ENCODE measurements at places on chromosomes 1 and 21.

GRCh38 chr1:12473596-12474362, 144.2 kb downstream of the DHRS3 start:
- no peak for DNase-seq

DNA sequence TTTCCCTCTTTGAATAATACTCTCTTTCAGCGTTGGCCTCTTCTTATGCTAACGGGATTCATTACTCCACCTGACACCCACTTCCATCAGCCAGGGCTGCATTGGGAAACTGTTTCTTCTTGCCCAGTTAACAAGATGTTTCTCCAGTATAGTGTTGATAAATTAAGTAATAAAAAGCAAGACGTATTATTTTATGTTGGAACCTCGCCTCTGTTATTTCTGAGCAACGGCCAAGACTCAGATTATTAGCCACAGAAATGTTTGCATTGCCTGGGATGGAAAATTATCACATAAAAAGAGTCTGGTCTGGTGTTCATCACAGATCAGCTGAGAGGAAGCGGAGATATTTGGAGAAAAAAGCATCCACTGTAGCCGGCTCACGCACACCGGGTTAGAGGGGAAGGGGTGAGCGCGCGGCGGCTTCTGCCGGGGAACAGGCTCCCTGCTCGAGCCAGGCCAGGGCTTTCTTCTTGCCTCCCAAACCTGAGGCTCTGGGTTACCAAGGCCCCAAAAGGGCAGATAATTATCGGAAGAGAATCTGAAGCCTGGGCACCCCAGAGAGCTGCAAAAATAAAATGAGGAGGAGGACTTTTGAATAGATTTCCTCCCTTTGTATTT, 189.5 kb downstream of the PRDM16 start:
- no peak for DNase-seq

DNA sequence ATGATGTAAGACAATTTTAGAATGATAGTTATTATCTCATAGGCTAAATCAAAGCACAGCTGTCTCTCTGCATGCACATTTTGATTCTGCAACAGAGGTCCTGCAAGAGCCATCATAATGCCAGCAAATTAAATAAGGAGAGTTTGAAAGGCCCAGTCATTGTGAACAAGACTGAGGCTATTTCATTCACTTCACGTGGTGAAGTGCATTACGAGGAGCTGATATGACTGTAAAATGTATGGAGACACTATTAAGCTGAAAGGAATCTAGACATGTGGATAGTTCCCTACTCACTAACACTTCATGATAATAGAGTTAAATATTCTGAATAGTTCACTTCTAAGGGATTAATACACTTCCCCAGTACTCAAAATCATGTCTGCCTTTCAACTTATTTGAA, 299.0 kb downstream of the SMYD3 start:
- DNase-seq = no peak

DNA sequence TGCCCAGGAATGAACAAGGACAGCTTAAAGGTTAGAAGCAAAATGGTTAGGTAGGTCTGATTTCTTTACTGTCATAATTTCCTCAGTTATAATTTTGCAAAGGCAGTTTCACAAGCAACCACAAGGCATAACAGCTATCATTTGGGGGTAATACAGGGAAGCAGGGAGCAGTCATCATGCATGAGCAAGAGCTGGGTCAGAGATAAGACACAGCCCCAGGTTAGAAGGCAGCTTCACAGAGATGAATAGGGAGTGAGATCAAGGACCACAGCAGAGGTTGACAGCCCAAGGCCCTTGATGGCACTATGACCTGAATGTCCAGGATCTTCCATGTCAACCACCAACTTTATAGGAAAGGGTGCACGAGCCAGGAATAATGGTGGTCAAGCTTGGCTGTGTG, 9.0 kb upstream of the CSRP1 start:
- DNase-seq = no peak

DNA sequence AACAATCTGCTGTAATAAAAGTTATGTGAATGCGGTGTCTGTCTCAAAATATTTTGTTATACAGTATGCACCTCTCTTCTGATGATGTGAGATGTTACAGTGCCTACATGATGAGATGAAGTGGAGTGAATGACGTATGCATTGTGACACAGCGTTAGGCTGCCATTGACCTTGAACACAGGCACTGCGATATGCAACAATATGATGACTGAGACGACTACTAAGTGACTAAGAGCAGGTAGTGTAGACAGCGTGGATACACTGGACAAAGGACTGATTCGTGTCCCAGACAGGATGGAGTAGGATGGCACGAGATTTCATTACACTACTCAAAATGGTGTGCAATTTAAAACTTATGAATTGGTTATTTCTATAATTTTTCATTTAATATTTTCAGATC, 8.4 kb downstream of the SGIP1 start:
- no peak for DNase-seq

GRCh38 chr1:216983823-216984222, 260.6 kb upstream of the ESRRG start:
- no peak for DNase-seq

DNA sequence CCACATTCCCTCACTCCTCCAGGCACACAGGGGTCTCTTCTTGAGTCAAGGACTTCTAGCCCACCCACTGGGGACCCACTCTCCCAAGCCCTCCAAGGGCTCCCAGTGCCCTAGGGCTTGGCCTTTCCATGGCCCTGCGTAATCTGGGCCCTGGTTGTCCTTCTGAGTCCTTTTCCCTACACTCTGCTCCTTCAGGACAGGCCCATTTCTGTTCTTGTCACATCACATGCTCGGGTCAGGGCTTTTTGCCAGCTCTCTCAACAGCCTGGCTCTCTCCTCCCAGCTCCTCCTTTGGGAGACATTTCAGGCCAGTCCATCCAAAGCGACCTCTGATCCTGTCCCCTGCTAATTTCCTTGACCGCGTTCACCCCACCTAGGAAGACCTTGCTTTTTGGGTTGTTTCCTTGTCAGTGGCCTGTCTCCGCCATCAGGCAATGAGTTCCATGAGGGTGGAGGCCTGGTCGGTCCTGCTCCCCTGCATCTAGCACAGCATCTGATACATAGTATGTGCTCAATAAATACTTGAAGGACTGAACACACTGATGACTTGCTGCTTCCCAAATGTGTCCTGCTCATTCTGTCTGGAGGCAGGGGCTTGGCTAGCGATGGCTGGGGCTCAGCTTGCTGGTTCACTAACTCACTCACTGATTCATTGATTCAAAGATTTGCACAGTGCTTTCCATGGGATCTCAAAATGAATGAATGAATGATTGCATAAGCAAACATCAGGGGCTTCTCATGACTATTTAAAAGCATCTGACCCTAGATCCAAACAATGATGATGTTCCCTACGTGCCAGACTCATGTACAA, 44.8 kb downstream of the DHRS3 start:
- DNase-seq = no peak

DNA sequence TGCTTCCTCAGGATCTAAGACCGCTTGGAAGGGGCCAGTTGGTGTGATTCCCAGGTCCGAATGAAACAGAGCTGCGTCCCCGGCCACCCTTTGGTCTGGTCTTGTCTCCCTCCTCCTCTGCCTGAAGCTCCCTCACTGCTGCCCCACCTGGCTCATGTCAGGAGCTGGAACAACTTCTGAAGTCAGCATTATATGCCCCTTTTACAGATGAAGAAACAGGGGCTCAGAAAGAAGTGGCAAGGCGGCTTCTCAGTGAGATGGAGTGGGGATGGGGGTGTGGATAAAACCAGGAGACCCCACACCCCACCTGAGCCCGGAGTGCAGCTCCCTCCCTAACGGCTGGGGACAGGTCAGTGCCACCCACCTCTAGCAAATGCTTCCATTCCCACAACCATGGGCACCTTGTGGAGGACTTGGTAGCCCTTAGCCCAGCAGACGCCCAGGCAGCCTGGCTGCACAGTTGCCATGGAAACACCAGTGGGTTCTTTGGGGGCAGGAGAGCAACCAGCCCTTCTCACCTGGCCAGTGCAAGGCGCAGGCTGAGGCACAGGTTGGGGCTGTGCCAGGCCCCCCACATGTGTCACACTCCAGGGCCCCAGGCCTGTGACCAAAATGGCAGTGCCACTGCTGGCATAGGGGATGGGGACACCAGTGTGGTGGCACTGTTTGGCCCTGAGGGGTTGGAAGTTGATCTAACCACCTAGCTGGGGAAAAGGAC, 31.9 kb upstream of the ECE1 start:
- no peak for DNase-seq

DNA sequence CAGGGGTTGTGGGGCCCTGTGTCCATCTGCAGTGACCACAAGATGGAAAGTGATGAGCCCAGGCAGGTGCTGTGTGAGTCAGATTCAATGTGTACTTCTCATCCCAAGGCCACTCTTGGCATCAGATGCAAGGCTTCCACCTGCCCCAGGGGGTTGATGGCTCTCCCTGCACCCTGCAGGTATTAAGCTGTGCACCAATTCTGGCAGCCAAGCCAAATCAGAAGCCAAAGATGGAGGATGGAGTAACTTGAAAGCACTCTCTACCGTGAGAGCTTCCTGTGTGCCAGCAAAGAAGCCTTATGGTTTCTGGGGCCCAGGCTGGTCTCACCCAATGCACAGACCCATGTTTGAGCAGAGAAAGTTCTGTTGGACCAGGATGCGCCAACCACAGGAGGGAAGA, 44.3 kb upstream of the TENT5C start:
- DNase-seq = no peak

- DNase-seq = no peak
These were observed 765 bp upstream of the BMP8A start for GRCh38 chr1:39490596-39491145.

Data from T-helper 2 cell (primary cell).